Activated T-cell treated with anti-CD3 and anti-CD28 coated beads, Interleukin-2, amount 50 U/mL, for 72 hours (primary cell): ENCODE measurements at places on chromosomes 2 and 18. TPM values are rescaled to one million over a fixed set of nuclear protein-coding genes. Genes with fewer than 3 reads are reported as not detected.

DNER gene
- total RNA-seq = not detected

DNA sequence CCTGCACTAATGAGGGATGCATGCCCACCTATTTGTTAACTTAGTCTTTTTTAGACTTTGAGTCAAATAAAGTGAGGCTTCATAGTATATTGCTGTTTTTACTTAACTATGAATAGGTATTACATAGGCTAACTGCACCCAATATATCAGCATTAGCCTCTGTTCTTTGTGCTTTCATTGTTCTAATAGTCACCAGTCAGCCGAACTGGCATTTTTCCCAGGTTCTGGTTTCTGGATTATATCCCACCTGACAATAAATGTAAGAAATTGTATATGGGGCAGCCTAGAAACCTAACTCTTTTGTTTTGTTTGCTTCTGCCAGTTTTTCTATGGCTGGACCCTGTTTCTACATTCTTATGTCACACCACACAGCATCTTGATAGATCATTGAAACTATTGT lies 1672.4 kb upstream of the LRRTM1 start:
- DNase-seq = no peak

FHOD3 gene
- 0.28 TPM for total RNA-seq

AMER3 gene
- total RNA-seq = not detected

- DNase-seq = no peak
Observed at GRCh38 chr2:219455581-219455980, 20.9 kb downstream of the SPEG start.

DNA sequence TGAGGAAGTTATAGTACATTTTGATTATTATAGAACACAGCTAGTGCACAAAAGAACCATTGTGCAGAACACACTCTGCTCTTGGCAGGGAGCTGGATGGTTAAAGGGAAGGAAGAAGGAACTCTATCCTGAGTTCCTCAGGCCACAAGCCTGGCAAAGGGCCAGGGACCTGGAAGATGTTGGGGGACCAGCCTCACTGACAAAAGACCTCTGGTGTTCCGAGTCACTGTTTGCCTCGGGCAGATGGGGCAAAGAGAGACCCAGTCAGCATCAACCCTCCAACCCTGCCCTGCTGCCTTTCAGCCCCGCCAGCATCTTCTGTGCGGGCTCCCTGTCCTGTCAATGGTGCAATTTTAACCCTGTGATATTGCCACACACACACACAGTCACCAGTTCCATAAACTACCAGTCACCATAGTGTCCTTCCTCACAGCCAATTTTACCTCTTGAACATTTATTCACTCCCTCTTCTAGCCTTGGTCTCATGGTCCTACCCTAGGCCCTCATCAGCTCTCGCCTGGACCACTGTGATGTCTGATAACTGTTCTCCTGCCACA lies 21.9 kb downstream of the NEMP2 start:
- DNase-seq = no peak

AKAIN1 gene
- not detected for total RNA-seq

DNA sequence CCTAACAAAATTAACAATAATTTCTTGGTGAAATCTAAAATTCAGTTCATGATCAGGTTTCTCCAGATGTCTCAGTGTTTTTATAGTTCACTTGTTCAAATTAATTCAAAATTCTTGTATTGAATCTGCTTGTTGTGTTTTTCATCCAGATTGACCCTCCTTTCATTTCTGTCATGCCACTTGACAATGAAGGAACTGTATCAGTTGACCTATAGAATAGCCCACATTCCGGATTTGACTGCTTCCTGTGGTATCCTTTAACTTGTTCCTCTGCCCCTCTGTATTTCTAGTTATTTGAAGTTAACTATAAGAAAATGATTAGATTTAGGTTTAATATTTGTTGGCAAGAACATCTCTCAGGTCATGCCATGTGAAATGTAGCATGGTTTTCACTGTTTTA lies 53.3 kb downstream of the TWSG1 start:
- no peak for DNase-seq

LIMS3 gene
- total RNA-seq = 0.17 TPM

DNA sequence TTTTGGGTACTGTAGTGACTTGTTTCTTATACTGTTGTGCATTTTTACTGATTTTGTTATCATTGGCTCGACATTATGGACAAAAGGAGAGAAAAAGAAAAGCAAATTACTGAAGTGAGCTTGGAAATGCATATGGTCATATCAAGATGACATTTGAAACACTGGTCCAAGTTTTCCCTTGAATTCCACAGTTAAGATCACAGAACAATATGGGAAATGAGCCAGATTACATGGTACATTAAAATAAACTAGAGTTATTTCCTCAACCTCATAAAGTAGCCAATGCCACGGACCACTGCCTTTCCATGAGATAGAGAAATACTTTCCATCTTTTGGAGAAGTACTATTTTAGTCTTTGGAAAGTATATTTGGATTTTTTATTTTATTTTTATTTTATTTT lies 62.0 kb upstream of the SGPP2 start:
- no peak for DNase-seq

ZSWIM2 gene
- not detected for total RNA-seq

- no peak for DNase-seq
Observed at GRCh38 chr2:76812156-76812555, 710.0 kb downstream of the LRRTM4 start.

- DNase-seq = no peak
Observed at GRCh38 chr18:49846361-49846662, 33.0 kb upstream of the ACAA2 start.

GRCh38 chr2:13014783-13015182 lies 298.0 kb downstream of the TRIB2 start:
- no peak for DNase-seq

GRCh38 chr2:72822794-72823193 lies 3.0 kb downstream of the EXOC6B start:
- no peak for DNase-seq

DNA sequence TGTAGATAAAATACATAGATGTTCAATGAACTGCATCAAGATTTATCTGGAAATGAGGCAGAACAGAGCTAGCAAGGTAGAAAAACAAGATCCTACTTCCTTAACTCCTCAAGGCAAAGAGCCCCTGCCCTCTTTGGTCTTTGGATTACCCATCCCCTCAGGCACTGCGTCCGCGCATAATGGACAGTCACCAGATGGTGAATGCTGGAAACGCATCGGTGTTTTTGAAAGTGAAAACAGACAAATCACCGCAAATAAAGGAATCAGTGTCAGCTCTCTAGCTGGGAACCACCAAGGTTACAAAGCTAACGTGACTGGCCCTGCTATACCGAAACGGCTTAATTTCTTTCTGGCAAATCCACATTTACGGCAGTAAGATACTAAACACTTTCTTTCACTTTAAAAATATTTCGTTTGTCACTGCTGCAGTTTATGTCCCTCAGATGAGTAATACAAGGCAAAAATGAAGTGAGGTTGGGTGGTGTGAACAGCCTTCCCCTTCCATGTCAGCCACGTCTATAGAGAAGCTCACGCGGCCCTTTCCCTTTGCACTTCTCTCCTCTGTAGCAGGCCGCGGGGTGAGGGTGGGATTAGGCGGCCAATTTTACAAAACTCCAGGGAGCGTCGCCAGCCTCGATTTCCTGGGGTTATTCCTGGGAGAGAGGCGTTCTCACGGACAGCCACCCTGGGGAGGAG lies 627 bp upstream of the GALR1 start:
- DNase-seq = no peak

TDRD15 gene
- total RNA-seq = not detected

ACTG2 gene
- total RNA-seq = 0.22 TPM

DNA sequence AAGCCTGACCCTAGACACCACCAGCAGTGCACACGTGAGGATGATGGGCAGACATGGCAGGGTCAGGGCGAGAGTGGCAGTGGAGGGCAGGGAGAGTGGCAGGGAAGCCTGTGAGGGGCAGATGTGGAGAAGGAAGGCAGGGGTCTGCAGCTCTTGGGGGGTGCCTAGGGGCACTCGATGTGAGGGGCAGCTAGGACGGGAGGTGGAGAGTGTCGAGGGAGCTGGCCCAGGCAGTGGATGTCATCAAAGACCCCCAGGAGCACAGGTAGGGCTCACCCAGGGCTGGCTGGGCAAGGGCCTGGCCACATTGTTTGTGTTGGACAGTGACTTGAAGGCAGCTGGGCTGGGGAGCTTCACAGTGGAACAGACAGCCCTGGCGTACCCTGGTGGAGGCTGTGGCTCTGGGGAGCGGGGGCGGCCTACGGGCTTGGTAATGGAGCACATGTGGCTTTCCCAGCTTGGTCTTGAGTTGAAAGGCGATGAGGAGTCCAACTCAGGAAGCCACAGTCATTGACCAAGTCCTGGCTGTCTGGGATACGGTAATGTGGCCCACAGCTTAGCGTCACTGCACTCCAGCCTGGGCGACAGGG lies 87.1 kb downstream of the RTP5 start:
- DNase-seq = no peak

CASP10 gene
- 17.4 TPM for total RNA-seq
